ENCODE measurements at places on chromosomes 12 and 14.

GRCh38 chr14:71212683-71213107, 305.4 kb downstream of the PCNX1 start:
- DNase-seq, result no peak

DNA sequence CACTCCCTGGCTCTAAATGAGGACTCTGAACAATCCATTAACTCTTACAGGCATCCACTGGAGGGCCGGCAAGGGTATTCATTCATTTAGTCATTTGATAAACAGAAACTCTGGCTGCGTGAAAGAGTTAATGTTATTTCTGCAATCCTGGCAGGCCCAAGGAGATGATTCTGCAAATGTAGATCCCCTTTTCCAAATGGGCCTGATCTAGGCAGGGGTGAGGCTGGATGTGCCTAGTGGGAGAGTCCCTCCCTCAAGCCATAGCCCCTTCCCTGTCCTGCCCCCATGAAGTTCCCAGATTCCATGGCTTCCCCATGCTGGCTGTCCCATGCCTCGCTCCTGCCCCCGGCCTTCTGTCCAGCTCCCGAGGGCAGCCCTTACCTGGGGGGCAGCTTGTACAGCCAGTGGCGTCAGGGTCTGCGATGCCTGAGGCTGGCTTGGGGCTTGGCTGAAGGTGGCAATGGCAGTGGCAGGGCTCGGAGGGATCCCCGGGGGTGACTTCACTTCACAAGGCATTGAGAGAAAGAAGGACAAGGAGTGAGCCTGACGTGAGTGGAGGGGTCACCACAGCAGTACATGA, 18.4 kb downstream of the POU6F1 start:
- DNase-seq, result no peak

DNA sequence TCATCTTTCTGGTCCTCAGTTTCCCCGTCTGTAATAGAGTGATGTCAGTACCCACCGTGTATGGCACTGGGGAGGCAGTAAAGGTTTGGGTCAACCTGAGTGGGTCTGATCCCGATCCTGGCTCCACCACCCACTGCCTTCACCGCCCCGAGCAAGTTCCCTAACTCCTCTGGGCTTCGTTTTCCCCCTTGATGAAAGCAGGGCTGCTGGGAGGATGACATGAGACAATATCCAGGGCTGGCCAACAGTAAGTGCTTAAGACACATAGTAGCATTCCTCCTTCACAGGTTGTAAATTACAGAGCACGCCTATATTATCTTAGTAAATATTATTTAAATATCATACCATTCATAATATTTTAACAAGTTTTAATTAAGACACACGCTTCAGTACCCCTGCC, 595 bp downstream of the PLEK2 start:
- no peak for DNase-seq

DNA sequence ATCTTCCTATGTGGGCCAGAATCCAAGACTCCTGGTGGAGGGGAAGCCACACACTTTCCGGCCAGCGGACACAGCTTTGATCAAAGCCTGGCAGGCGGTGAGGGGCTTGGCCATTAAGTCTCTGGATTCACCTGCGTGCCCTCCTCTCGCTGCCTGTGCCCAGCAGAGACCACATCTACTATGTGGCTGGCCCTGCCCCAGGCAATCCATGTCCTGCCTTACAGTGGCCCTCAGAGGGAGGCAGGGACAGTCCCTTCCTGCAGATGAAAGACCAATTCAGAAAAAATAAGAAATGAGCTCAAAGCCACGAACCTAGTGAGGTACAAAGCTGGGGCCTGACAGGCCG, 82.7 kb upstream of the GPR68 start:
- DNase-seq, result no peak

DNA sequence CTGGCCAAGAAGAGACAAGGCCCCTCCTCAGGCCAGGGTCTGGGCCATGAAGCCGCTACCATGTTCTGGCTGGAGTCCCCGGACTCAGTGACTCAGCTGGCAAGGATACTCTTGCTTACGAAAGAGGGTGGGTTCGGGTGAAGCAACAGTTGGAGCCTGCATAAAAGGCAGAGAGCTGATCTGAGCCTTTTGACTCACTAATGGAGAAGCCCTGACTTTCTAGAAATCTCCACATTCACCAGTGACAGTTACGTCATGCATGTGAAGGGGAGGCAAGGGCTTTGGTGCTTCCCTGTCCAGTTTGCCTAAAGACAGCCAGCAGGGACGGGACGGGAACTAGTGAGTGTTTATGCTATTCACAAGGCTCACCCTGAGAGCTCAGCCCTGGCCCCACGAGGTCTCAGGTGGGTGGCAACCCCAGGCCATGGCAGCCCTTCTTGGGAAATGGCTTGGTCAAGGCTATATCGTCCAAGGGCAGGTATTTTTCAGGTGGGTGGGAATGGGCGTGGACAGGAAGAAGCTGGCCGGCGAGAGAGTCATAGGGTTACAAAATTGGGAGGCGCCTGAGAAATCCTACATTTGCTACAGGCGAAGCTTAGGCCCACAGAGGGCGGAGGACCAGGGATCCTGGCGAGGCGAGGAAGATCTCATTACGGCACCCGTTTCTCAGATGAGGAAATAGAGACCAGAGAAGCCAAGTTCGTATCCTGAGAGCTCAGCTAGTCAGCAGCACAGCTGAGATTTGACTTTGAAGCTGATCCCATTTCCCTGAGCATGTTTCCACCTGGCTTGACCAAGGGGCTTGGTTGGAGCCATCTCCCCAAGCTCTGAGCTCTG, 314.6 kb downstream of the BCL11B start:
- no peak for DNase-seq

- no peak for DNase-seq
Measured at GRCh38 chr14:31927348-31927832, 149.7 kb upstream of the ARHGAP5 start.

GRCh38 chr12:78793982-78794381, 70.6 kb upstream of the SYT1 start:
- no peak for DNase-seq

DNA sequence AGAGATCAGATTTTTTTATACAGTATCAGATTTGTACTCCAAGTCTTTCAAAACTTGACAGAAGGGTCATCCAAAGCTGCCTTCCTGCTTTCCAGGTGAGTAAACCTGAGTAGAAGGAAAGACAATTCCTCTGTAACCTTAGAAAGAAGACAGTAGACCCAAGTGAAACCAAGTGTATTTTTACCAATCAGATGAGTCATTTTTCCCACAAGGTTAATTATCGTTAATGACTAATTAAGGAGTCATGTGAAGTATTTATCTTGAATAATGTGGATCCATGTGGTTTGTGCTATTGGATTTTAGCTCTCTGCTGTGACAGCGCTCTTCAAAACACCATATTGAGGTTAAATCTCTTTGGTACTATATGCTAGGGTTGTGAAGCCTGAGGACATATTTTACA, 74.0 kb upstream of the PELI2 start:
- no peak for DNase-seq

DNA sequence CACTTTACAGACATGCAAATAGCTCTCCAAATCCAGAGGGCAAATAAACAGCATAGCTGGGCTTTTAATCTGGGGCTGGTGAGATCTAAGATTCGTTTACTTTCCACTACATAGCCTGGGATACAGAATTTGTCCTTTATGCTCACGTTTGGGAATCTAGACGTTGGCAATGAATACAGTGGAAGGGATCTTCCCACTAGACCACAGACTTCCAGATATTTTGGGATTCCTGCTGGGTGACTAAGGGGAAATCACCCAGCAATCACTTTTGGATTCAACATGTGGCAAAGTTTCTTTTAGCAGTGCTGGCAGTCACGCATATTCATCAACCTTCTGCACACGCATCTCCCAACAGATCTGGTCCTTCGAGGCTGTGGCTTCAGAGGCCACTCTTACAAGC, 23.5 kb downstream of the APPL2 start:
- no peak for DNase-seq

GRCh38 chr12:130615861-130616345, 100.2 kb downstream of the RIMBP2 start:
- DNase-seq, result no peak

DNA sequence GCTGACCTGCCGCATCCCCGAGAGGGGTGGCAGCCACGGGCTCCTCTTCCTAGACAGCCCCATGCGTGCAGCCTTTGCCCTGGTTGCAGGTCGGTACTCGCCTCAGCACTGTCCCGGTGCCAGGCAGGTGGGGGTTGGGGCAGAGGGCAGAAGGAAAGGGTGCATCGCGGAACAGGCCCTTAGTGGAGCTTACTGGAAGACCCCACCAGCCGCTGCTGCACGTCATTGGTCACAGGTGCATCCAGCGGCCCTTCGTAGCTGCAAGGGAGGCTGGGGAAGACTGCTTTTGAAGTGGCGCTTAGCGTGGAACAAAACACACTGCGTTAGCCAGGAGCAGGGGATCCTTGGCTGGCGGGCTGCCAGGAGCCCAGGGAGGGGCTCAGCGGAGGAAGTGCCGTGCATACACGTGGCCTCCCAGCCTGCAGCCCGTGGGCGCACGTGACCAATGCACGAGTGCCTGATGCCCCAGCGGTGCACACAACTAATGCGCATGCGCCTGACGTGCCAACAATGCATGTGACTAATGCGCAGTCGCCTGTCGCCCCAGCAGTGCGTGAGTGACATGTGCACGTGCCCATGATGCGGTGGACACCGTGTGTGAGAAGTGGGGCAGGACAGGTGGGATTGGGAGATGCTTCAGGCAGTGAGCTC, 5.0 kb upstream of the EP400 start:
- DNase-seq, result no peak

DNA sequence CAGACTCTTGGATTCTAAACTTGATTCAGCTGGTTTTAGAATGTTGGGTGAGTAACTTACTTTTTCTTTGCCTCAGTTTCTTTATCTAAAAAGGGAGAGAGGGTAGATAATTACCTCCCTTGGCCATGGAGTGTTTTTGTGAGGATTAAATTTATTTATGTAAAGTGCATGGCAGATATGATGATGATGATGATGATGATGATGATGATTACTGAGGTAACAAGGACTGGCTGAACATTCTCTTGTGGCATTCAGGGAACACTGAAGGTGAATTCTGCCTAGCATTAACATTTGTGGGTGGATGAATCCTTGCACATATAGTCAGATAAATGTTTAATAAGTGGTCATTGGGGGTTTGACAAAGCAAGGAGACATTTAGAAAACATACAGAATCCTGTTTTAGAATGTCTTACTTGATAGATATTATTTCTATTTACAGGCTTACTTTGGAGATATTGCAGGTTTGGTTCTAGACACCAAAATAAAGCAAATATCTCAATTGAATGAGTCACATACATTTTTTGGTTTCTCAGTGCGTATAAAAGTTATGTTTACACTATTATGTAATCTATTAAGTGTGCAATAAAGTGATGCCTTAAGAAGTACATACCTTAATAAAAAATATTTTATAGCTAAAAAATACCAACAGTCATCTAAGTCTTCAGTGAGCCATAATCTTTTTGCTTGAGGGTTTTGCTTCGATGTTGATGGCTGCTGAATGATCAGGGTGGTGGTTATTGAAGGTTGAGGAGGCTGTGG, 123.2 kb downstream of the SNAPC1 start:
- DNase-seq, result no peak

DNA sequence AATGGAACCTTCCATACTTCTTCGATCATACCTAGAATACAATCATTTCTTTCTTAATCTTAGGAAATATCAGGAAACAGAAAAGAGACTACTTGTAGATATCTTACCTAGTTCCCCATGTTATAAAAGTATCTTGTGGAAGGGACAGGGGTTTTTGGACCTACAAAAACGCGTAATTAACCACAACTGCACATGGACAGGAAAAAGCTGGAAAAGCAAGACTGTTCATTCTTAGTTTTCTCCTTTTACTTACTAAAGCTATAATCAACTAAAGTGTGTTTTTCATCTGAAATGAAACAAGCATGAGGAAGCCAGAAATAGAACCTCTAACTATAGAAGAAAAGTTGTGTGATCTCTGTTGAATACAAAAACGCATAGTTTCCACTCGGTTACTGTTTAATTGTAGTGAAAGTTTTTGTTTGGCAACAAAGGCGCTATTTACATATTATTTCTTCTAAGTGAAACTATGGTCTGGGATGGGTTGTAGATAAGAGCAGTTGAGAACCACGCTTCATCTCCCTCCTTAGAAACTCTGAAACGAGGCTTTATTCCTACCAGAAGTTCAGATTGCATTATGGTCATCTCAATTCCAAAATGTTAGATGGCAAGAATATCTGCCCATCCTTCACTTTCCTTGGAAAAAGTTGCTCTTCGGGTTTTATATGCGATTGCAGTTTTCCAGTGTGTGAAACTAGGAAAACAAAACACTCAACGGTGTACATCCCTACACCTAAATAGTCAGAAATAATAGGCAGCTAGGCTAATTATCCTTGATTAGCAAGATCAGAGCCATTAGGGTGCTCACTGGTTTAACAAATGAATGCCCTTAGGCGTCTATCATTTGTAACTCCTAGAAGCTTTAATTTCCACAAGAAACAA, 1.1 kb downstream of the BCAT1 start:
- no peak for DNase-seq

DNA sequence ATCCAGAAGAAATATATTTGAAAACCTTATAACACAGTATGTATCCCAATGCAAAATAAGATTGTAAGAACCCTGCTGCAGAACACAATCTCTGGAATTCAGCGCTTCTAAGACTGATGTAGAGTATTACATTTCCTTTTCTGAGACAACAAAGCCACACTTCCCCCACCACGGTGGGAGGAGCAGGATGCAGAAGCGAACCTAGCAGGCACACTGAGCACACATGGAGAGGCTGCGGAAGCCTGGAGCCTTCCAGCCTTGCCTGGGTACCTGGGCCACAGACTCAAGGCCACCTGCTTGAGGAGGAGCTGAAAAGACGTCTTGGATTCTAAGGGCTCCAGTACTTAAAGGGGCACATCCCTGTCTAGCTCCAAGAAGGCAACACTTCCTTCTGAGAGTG, 46.4 kb downstream of the TCHP start:
- DNase-seq, result no peak

DNA sequence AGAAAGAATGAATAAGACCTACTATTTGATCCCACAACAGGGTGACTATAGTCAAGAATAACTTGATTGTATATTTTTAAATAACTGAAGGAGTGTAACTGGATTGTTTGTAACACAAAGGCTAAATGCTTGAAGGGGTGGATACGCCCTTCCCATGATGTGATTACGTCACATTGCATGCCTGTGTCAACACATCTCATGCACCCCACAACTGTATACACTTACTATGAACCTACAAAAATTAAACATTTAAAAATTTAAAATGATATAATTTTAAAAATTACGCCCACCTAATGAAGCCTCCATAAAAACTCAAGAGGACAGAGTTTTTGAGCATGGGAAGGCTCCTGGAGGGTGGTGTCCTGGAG, 94.5 kb downstream of the SCARB1 start:
- DNase-seq, result no peak

DNA sequence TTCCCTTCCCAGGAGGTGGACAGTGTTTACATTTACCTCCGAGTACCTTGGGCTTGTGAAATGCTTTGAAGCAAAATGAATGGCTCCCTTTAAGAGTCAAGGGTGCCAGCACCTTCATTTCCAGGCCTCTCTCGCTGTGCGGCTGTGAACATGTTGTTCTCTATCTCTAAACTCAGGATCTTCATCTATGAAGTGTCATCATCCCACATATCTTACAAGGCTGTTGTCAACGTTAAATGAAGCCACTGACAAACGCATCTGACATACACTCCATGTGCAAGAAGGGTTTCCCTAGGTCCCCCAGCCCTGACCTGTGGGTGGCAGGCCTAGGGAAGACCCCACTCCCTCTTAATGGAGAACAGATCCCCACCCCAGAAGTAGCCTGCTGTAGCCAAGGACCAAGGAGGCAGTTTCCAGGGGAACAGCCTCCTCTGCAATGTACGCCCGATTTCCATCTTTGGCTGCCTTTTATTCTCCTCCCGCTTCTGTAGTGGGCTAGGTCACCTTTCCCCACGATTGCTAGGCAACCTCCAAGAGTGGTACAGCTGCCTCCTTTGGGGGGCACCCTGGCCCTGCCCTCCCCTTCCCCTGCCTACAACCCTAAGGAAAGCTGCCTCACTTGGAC, 7.6 kb downstream of the ACTN1 start:
- DNase-seq, result no peak
